ENCODE measurements at places on chromosomes 3 and 15.

GRCh38 chr3:160633361-160634083, 43.4 kb upstream of the ARL14 start:
- no peak for DNase-seq

DNA sequence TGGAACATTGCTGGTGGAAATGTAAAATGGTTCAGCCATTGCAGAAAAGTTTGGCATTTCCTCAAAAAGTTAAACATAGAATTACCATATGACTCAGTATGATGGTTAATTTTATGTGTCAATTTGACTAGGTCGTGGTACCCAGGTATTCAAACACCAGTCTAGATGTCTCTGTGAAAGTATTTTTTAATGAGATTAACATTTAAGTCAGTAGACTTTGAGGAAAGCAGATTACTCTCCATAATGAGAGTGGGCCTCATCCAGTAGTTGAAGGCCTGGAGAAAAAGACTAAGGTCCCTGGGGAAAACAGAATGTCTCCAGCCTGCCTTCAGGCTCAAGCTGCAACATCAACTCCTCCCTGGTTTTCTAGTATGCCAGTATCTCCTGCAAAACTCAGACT, 42.3 kb upstream of the TMEM87A start:
- DNase-seq, result no peak

GRCh38 chr3:111616417-111617105, 21.4 kb upstream of the ZBED2 start:
- DNase-seq, result peak; percentile 65

GRCh38 chr3:42515391-42515916, 13.0 kb downstream of the VIPR1 start:
- DNase-seq, result no peak

GRCh38 chr3:112531358-112531781, 30.4 kb downstream of the ATG3 start:
- peak; percentile 16 for DNase-seq

DNA sequence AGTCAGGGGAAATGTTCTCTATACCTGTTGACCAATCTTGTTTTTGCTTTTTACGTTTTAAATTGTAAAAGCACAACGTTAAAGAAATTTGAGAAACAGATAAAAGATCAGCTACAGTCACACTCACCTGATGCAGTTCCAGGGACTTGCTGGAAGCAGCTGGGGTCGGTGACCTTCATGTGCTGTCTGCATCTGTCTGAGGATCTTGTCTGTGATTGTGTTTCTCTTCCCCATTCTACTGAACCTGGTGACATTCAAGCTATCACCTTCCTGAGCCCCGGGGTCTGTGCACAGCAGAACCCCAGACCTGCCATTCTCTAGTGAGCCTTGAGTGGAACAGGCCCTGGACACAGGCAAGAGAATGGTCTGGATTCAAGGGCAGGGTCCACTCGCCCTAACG, 66.4 kb upstream of the SIAH2 start:
- DNase-seq, result no peak

DNA sequence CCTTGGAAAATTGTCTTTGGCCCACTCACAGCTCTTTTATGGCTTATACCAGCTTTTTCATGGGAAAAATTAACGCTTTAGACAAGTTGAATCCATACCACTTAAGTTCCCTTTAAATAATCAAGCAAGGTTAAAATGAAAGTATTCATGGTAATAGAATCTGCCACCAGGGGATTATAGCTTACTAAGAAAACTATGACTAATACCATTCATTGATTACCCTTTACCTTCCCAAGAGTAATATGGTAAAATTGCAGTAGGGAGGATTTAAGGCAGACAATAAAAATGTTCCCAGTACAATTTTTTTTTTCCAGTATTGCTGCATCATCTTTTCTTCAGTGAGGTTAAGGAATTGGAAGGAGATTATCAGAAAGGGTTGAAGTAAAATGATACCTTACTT, 641.1 kb upstream of the NAALADL2 start:
- no peak for DNase-seq

DNA sequence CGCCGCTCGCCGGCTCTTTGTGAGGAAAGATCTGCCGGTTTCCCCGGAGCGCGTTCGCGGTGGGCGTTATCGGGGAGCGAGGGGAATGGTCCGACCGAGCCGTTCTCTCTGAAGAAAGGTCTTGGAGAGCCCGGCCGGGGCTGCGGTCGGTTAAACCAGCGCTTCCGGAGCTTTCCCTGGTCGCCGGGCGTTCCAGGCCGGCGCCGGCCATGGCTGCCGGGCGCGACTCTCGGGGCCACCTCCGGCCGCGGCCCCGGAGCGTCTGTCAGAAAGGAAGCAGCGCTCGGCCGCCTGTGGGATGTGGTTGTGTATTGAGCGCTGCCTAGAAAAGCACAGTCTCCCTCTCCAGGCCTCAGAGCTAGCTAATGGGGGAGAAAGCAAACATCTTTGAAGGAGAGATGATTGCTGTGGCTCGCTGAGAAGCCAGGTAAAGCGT, 731 bp downstream of the FYTTD1 start:
- peak; percentile 55 for DNase-seq

DNA sequence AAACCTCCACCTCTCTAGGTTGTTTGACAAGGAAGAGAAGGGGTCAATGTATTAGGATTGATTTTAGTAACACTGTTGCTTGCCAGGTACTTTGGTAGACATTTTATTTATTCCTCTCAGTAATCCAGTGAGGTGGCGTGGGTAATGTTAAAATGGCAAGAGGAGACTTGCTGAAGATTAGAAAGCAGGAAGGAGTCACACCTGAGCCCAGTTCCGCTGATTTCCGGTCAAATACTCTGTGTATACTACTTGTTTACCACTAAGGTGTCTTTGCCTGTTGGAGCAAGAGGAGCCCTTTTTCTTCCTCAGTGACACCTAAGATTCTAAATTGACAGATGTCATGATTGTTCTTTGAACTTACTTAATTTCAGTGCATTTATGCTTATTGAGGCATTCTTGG, 1.7 kb downstream of the OXNAD1 start:
- DNase-seq, result no peak

- DNase-seq, result no peak
Measured at GRCh38 chr3:61637088-61638051, 76.0 kb downstream of the PTPRG start.

GRCh38 chr15:32698773-32699390, 18.9 kb upstream of the GREM1 start:
- DNase-seq, result no peak

DNA sequence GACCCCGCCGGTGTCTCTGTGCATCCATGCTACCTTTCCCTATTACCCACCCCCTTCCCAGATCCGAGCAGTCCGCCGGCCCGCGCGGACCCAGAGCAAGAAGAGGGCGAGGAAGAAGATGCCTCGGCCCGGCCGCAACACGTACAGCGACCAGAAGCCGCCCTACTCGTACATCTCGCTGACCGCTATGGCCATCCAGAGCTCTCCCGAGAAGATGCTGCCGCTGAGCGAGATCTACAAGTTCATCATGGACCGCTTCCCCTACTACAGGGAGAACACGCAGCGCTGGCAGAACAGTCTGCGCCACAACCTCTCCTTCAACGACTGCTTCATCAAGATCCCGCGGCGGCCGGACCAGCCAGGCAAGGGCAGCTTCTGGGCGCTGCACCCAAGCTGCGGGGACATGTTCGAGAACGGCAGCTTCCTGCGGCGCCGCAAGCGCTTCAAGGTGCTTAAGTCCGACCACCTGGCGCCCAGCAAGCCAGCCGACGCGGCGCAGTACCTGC, 788 bp downstream of the FOXB1 start:
- DNase-seq, result no peak

DNA sequence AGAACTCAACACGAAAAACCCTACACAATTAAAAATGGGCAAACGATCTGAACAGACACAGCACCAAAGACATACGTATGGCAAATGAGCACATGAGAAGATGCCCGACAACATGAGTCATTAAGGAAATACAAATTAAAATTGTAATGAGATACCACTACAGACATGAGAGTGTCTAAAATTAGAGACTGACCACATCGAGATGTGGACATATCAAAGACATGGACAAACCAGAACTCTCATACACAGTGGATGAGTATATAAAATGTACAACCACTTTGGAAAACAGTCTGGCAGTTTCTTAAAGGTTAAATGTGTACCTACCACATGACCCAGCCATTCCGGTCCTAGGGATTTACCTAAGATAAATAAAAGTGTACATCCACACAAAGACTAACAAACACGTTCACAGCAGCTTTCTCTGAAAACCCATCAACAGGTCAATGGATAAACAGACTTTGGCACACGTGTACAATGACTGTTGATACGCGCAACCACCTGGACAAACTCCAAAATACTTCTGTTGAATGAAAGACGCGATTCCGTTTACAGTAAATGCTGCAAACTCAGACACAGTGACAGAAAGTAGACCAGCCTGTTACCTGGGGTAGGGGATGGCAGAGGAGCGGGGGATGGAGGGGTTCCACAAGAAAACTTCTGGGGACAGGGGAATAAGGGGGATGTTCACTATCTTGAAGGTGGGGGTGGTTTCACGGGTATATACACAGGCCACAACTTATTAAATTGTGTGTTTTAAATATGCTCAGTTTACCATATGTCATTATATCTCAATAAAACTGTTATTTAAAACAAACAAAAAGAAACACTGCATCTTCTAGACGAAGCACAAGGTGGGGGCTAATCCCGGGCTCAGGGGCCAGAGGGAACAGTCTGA, 2.1 kb downstream of the TNK2 start:
- no peak for DNase-seq

DNA sequence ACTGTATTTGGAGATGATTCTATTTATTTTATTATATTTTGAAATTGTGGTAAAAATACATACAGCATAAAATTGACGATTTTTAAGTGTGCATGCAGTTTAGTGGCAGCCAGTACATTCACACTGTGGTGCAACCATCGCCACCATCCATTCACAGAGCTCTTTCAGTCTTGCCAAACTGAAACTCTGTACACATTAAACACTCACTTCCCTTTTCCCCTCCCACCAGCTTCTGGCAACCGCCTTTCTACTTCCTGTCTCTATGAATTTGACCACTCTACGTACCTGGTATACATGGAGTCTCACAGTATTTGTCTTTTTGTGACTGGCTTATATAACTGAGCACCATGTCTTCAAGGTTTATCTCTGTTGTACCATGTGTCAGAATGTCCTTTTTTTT, 303.3 kb upstream of the ATP10A start:
- DNase-seq, result no peak

DNA sequence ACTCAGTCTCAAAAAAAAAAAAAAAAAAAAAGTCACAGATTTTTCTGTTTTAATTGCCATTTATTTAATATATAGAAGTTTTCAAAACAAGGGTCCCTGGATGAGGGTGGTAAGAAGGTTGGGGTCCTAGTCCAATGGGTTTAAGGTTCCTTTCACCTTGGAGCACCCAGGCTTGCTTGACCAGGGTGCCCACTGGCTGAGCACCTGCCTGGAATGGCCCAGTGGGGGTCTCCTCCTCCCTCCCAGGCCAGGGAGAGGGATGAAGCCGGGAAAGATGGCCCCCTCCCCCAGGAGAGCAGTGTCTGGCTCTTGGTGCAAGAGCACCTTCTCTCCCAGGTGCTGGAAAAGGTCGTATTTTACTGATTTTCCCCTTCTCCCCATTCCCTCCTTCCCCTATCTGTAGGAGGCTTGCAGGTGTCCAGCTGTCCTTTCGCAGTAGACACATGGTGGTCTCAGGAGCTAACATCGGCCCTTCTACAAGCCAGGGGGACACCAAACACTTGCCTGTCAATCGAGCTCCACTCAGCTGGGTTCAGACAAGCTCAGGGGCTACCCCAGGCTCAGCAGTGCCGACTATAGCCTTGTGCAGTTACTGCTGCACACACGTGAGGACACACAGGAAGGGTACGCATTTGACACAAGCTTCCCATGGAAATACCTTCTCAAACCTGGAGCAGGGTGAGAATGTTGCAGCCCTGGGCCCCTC, 112.3 kb upstream of the KLF13 start:
- peak; percentile 12 for DNase-seq

DNA sequence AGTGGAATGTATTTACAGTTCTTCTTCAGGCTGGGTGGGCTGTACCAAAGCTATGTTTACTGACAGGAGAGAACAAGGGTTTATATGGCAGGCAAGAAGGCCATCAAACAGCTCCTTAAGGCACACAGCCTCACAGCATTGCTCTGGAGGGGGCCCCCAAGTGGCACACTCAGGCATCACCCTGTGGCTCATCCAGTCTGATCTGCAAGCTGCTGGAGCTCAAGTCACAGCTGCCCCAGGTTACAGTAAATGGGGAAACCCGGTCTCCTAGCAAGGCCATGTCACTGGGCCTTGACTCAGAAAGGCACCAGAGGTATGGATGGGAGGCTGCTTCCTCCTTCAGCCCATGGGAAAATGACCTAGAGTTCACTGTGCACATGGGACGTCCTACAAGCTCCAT, 67.5 kb downstream of the TFG start:
- DNase-seq, result no peak

All from CD4-positive, alpha-beta T cell treated with Interleukin-6 at 100 ng/mL for 8 hours (primary cell).